ENCODE measurements at places on chromosomes 2 and 18.

DNA sequence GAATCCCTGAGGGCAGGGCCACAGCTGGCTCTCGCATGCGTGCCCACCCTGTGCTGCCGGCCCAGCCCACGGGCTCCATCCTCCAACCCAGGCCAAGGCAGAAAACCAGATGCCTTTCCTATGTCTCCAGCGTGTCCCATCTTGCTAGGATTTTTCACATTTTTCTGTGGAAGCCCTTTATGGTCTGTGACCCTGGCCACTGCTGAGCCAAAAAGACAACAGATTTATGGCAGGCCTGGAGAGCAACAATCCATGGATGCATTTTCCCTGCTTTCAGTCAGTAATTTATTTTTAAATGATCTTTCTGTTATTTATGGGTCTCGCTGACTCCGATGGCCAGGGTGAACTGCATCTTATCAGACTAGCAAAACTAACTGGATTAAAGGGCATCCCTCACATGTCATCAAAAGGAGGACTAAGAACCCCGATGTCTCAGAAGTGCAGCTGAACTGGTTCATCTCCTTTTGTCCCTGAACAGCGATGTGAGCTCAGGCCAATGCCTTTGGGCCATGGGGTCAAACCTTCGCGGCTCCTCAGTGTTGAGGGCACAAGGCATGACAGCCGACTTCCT, 346.0 kb downstream of the CYRIA start:
- no peak for DNase-seq

DNA sequence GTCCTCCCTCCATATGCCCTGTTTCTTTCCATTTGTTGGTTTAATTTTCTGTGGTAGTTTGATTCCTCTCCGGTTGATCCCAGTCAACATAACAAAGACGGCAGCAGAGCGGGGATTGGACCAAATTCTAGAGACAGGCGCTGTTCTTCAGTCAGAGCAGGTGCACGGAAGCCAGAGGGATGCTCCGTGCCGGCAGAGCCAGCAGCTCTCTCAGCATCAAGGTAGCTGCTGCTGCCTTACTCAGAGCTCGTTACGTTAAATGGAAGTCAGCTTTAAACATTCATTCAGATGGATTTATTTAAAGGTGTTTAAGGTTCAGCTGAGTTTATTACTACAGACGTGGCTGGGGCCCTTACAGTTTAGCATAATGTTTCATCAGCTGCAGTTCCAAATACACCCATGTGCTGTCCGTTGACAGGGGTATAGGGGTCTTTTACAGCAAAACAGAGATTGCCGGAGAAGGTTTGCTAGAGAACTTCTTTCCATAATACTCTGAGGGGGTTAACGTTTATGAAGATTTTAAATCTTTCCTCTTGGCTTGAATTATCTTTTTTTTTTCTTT, 497.2 kb upstream of the PIK3C3 start:
- DNase-seq, result no peak

DNA sequence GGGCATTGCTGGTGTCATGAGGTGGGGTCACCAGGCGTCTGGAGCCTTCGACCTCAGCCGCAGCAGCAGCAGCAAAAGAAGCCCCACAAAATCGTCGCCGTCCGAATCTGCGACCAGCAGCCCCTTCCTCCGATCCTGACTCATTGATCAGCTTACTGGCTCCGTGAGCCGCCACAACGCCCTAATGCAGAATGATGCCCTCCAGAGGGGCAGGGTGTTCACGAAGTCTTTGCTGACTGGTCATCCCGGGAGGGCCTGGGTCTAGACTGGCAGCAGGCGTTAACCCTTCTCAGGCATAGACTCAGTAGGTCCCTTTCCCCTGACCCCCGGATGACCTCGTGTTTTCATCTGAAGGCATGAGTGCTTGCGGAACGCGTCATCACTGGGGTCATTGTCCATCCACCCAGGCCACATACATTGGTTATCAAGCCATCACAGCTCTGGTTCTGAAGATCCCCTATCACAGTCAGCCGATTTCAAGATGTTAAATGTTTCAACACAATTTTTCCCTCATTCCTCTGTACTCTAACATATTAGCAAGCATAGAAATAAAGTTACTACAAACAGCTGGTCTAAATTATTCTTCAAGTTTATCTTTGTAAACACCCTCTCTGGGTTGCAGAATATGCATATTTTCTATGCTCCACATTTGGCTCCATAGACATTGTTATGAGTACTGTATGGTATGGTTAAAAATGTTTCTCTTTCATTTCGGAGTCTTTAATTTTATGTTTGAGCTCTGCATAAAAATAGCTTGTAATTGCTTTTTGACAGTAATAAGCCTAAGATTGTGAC, 83.3 kb upstream of the SALL3 start:
- DNase-seq, result peak; percentile 58

- DNase-seq, result no peak
Measured at GRCh38 chr18:6221602-6222014, 193.1 kb downstream of the L3MBTL4 start.

GRCh38 chr2:6963727-6964126, 46.5 kb downstream of the RNF144A start:
- no peak for DNase-seq

All from lower leg skin (tissue), 4 donors.